ENCODE measurements at places on chromosomes 2 and 18. TPM values are rescaled to one million over a fixed set of nuclear protein-coding genes. Genes with fewer than 3 reads are reported as not detected.

SERPINB11 gene
- total RNA-seq, result not detected

IGFBP2 gene
- 0.49 TPM for total RNA-seq

FHOD3 gene
- 11.4 TPM for total RNA-seq

INHA gene
- not detected for total RNA-seq

CARF gene
- total RNA-seq, result 5.7 TPM

TANC1 gene
- 0.48 TPM for total RNA-seq

FN1 gene
- 5.9 TPM for total RNA-seq

RNF125 gene
- 3.9 TPM for total RNA-seq

SP110 gene
- total RNA-seq, result 82.3 TPM

TUBB8B gene
- not detected for total RNA-seq

WNT10A gene
- 20.6 TPM for total RNA-seq

CCDC150 gene
- 19.1 TPM for total RNA-seq

FNDC4 gene
- 0.21 TPM for total RNA-seq

GDF7 gene
- total RNA-seq, result 0.05 TPM

SIX3 gene
- 0.26 TPM for total RNA-seq

LYG2 gene
- not detected for total RNA-seq

ZNF516 gene
- 32.0 TPM for total RNA-seq

LRRTM4 gene
- total RNA-seq, result not detected

MRPL19 gene
- total RNA-seq, result 62.1 TPM

NCKAP5 gene
- 0.35 TPM for total RNA-seq

EML6 gene
- total RNA-seq, result 0.32 TPM

MBP gene
- total RNA-seq, result 52.5 TPM

HOXD8 gene
- not detected for total RNA-seq

PXDN gene
- 0.58 TPM for total RNA-seq

REG1B gene
- 2.7 TPM for total RNA-seq

IL36B gene
- not detected for total RNA-seq

PLB1 gene
- 0.21 TPM for total RNA-seq

GRHL1 gene
- 0.19 TPM for total RNA-seq

Data from GM12878 (cell line).